ENCODE measurements at places on chromosomes 7 and 10. TPM values are rescaled to one million over a fixed set of nuclear protein-coding genes. Genes with fewer than 3 reads are reported as not detected.
A peak's percentile ranks its signal among the peaks of the same experiment; 100 is the strongest.

DNA sequence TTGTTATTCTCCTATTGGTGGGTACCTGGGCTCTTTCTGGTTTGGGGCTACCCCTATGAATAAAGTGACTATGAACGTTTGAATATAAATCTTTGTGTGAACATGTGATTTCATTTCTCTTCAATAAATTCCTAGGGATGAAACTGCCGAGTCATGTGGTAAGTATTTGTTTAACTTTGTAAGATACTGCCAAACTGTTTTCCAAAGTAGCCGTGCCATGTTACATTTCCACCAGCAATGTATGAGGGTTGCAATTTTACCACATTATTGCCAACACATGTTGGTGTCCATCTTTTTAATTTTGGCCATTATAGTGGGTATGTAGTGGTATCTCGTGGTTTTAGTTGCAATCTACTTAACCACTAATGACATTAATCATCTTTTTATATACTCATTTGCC lies 94.7 kb downstream of the ZNRF2 start:
- DNase-seq = no peak
- H3K4me3 ChIP-seq = no peak overlapping the region
- H3K27ac ChIP-seq = no peak overlapping the region
- H3K36me3 ChIP-seq = no peaks in the 10 kb centered on the region
- H3K27me3 ChIP-seq = no peaks in the 10 kb centered on the region

- H3K27me3 ChIP-seq = peaks cover 2% of the 10 kb centered on the region
- no peak overlapping the region for H3K27ac ChIP-seq
- no peak for DNase-seq
Observed at GRCh38 chr10:128943111-128943510, 523.9 kb upstream of the MGMT start.

- no peak overlapping the region for H3K27ac ChIP-seq
- no peaks in the 10 kb centered on the region for H3K27me3 ChIP-seq
- no peak overlapping the region for H3K4me3 ChIP-seq
- no peak for DNase-seq
- H3K4me1 ChIP-seq = peaks cover 10% of the 10 kb centered on the region
Observed at GRCh38 chr7:100510437-100511239, 26.9 kb downstream of the NYAP1 start.

- no peak for DNase-seq
- H3K4me3 ChIP-seq = peak overlapping the region; percentile 81
- H3K36me3 ChIP-seq = peaks cover 3% of the 10 kb centered on the region
Observed at GRCh38 chr7:140060788-140061606, 1.8 kb downstream of the PARP12 start.

GRCh38 chr10:96124230-96125141 lies 5.6 kb upstream of the ZNF518A start:
- H3K4me3 ChIP-seq = no peak overlapping the region
- peaks cover 2% of the 10 kb centered on the region for H3K36me3 ChIP-seq
- DNase-seq = no peak
- peaks cover 2% of the 10 kb centered on the region for H3K4me1 ChIP-seq
- H3K27ac ChIP-seq = no peak overlapping the region

GRCh38 chr7:20030915-20031362 lies 186.2 kb downstream of the MACC1 start:
- no peak for DNase-seq
- no peaks in the 10 kb centered on the region for H3K4me1 ChIP-seq
- H3K27me3 ChIP-seq = no peaks in the 10 kb centered on the region
- H3K27ac ChIP-seq = no peak overlapping the region
- H3K4me3 ChIP-seq = no peak overlapping the region
- H3K36me3 ChIP-seq = no peaks in the 10 kb centered on the region

DNA sequence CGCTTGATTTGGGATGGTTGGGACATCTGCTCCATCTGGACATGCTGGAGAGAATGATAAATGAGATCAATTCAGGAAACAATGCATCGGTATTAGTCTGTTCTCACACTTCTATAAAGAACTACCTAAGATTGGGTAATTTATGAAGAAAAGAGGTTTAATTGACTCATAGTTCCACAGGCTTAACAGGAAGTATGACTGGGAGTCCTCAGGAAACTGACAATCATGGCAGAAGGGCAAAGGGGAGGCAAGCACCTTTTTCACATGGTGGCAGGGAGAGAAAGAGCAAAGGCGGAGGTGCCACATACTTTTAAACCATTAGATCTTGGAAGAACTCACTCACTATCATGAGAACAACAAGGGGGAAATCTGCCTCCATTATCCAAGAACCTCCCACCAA lies 16.8 kb upstream of the TSPAN12 start:
- H3K36me3 ChIP-seq = no peaks in the 10 kb centered on the region
- H3K27me3 ChIP-seq = peaks cover 10% of the 10 kb centered on the region
- H3K27ac ChIP-seq = no peak overlapping the region
- DNase-seq = no peak
- H3K4me1 ChIP-seq = no peaks in the 10 kb centered on the region

DNA sequence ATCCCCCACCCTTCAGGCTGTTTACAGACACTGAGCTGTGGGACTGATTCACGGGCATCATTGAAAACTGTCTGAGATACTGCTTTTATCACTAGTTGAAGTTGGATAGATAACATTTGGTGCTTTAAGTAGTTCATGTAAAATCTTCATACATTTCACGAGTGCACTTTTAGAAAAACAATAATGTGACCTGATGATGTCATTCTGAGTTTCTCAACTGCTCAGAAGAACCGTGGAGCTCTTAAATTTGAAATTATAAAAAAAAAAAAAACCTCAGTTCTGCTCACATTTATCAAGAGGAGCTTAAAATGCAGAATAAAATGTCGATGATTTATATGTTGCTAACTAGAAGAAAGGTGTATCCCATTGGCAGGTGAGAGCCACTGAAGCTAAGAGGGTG lies 81.5 kb downstream of the GALNT11 start:
- H3K27ac ChIP-seq = no peak overlapping the region
- peaks cover 25% of the 10 kb centered on the region for H3K36me3 ChIP-seq
- H3K4me3 ChIP-seq = no peak overlapping the region
- H3K4me1 ChIP-seq = peaks cover 6% of the 10 kb centered on the region

- no peaks in the 10 kb centered on the region for H3K36me3 ChIP-seq
- H3K27ac ChIP-seq = no peak overlapping the region
- no peak for DNase-seq
Observed at GRCh38 chr10:120970595-120971529, 119.7 kb downstream of the WDR11 start.

- H3K27me3 ChIP-seq = peaks cover 6% of the 10 kb centered on the region
- H3K4me1 ChIP-seq = no peaks in the 10 kb centered on the region
- H3K4me3 ChIP-seq = no peak overlapping the region
- no peak overlapping the region for H3K27ac ChIP-seq
Observed at GRCh38 chr10:29857843-29858701, 201.3 kb downstream of the JCAD start.

- H3K36me3 ChIP-seq = no peaks in the 10 kb centered on the region
- H3K4me1 ChIP-seq = no peaks in the 10 kb centered on the region
- no peaks in the 10 kb centered on the region for H3K27me3 ChIP-seq
- H3K4me3 ChIP-seq = no peak overlapping the region
- no peak overlapping the region for H3K27ac ChIP-seq
Observed at GRCh38 chr10:121310151-121310711, 288.0 kb downstream of the FGFR2 start.

GRCh38 chr10:22320591-22321155 lies at the start of gene BMI1:
TSS of gene BMI1 (plus strand) at chr10:22321099. CDS start at chr10:22326450, 5,351 bp downstream.
- peak within 1 kb of the TSS; percentile 85 for H3K4me3 ChIP-seq
- peak; percentile 62 for DNase-seq
- peaks cover 41% of the 10 kb centered on the region for H3K27me3 ChIP-seq
- H3K4me1 ChIP-seq = peaks cover 41% of the 10 kb centered on the region

DNA sequence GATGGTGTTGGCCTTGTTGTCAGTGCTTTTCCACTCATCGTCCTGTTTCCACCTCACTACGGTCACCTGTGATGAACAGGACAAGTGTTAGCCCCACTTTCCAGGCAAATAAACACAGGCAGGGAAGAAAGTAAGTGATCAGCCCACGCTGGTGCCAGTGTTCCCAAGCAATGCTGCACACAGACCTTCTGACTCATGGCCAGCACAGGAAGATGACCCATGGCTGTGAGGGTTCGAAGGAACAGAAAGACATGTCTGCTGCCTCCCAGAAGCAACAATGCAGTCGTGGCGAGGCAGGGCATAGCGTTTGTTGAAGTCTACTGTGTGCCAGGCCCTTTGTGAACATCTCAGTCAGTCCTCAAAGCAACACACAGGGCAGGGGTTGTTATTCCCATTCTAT lies 35.7 kb downstream of the SLC29A3 start:
- no peak for DNase-seq
- H3K27ac ChIP-seq = no peak overlapping the region
- no peak overlapping the region for H3K4me3 ChIP-seq
- H3K36me3 ChIP-seq = peaks cover 1% of the 10 kb centered on the region

- H3K4me3 ChIP-seq = no peak overlapping the region
- peaks cover 47% of the 10 kb centered on the region for H3K4me1 ChIP-seq
- H3K36me3 ChIP-seq = no peaks in the 10 kb centered on the region
- H3K27ac ChIP-seq = no peak overlapping the region
Observed at GRCh38 chr7:36792421-36792820, 68.1 kb upstream of the AOAH start.

DNA sequence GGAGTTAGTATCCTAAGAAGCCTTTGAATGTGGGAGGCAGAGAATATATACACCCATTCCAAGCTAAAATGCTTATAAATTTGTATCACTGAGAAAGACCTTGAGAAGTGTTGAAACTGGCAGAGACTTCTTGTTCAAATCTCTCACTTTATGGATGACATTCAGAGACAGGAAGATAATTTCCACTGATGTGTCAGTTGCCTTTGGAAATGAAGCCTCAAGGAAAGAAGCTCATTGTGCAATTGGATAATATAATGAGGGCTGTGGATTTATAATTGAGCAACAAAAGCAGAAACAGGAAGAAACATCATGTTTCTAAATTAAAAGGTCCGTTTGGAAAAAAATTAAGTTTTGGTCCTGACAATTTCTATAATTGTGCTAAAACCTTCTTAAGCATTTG lies 789.9 kb upstream of the IGFBP3 start:
- H3K4me1 ChIP-seq = no peaks in the 10 kb centered on the region
- no peak overlapping the region for H3K27ac ChIP-seq
- H3K36me3 ChIP-seq = no peaks in the 10 kb centered on the region
- H3K4me3 ChIP-seq = no peak overlapping the region

GRCh38 chr7:28112883-28113540 lies 67.6 kb downstream of the JAZF1 start:
- DNase-seq = no peak
- H3K4me3 ChIP-seq = no peak overlapping the region
- H3K27ac ChIP-seq = no peak overlapping the region
- no peaks in the 10 kb centered on the region for H3K36me3 ChIP-seq
- H3K4me1 ChIP-seq = no peaks in the 10 kb centered on the region

PPP3CB gene
- 35.8 TPM for total RNA-seq

NUTM2E gene
- not detected for total RNA-seq

MMP21 gene
- total RNA-seq = not detected

TLX1 gene
- total RNA-seq = not detected

SLC16A9 gene
- 0.86 TPM for total RNA-seq

CSTF2T gene
- total RNA-seq = 25.3 TPM

ICA1 gene
- 1.1 TPM for total RNA-seq

ZNF22 gene
- 18.7 TPM for total RNA-seq

RTKN2 gene
- total RNA-seq = 5.4 TPM

HSPA12A gene
- not detected for total RNA-seq

CSGALNACT2 gene
- 27.1 TPM for total RNA-seq

VSTM4 gene
- total RNA-seq = not detected

BTBD16 gene
- total RNA-seq = not detected
